Dermis microvascular lymphatic vessel endothelial cell (primary cell): ENCODE measurements at places on chromosomes 5 and 9. TPM values are rescaled to one million over a fixed set of nuclear protein-coding genes. Genes with fewer than 3 reads are reported as not detected.

ADGRV1 gene
- 0.13 and 0.25 TPM in 2 replicates for total RNA-seq

DNA sequence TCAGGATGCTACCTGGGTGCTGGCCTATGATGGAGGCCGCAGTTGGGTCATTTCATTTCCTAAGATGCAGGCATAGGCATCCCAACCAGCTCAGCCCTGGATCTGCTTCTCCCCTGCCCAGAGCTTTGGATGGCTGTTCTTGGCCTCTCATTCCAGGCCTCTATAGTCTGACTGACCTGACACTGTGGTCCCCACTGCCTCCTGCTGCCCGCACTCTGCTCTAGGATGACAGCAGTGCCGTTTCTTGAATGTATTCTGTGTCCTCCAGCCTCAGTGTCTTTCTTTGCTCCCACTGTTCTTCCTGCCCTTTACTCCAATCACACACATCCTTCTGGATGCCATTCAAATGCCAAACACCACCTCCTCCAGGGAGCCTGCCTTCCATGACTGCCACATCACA is 235.7 kb downstream of the HSPA4 start:
- DNase-seq = peak; percentile 38

- no peak for DNase-seq
These were observed 17.8 kb downstream of the ACSL6 start for GRCh38 chr5:131993676-131994075.

LECT2 gene
- not detected in 2 replicates for total RNA-seq

DNA sequence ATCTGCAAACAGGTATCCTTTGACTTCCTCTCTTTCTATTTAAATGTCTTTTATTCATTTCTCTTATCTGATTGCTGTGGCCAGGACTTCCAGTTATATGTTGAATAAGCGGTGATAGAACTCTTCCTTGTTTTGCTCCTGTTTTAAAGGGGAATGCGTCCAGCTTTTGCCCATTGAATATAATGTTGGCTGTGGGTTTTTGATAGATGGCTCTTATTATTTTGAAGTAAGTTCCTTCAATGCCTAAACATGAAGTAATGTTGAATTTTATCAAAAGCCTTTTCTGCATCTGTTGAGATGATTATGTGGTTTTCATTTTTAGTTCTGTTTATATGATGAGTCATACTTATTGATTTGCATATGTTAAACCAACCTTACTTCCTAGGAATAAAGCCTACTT is 300.5 kb upstream of the CTNND2 start:
- DNase-seq = no peak

DNA sequence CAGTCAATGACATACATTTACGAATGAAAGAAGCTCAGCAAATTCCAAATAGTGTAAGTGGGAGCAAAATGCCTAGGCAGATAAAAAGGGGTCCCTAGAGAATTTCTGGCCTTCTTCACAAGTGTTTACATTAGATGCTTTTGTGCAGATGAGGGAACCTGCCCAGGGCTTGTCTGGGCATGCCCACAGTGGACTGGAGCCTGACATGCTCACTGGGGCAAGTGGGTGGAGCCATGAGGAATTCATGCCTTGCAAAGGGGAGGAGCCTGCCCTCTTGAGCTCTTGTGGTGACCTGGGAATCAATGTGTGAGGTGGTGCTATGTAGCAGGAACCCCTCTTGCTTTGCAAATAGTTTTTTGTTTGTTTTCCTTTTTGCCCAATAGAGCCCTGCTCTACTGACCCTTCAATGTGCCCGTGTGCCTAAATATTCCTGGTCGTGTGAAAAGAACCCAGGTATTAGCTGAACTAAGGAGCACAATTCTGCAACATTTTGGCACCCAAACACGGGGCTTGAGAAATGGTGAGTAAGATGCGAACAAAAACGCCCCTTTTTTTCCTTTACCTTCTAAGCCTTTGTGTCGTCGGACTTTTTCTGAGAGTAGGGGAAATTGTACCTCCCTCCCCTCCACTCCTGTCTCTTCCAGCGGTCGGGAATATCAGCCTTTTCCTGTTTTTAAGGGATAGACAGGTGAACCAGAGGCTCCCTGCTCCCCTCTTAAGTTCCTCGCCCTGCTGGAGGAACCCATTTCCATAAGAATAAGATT is 433.8 kb upstream of the CDH9 start:
- no peak for DNase-seq

TOR2A gene
- total RNA-seq = 5.3 and 7.6 TPM in 2 replicates

GRCh38 chr5:137838976-137839375 is 28.7 kb upstream of the MYOT start:
- no peak for DNase-seq

DNA sequence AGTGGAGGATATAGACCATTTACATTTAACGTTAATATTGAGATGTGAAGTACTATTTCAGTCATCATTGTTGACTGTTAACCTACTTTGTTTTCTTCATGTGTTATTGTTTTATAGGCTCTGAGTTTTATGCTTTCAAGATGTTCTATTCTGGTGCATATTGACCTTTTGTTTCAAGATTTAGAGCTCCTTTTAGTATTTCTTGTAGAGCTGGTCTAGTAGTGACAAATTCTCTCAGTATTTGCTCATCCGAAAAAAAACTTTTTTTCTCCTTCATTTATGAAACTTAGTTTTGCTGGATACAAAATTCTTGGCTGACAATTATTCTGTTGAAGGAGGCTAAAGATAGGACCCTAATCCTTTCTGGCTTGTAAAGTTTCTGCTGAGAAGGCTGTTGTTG is 91.3 kb downstream of the INVS start:
- DNase-seq = no peak

PPP3R2 gene
- total RNA-seq = not detected in 2 replicates

DNA sequence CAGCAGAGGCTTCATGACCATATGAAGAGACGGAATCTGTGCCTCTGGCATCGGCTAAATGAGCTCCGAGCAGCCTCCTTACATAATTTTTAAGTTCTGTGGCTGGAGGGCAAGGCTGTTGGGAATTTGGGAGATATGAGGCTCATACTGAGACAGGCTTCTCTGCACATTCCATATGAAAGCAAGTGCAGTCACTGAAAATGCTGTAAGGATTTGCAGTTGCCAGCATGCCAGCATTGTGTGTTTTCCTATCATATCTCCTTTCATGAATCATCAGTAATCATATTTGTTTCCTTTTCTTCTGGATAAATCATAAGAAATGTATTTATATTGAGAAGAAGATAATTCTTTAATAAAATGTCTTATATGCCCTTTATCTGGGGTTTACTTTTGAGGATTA is 775.4 kb downstream of the SEMA5A start:
- DNase-seq = no peak
